ENCODE measurements at places on chromosomes 6 and 20. TPM values are rescaled to one million over a fixed set of nuclear protein-coding genes. Genes with fewer than 3 reads are reported as not detected.

- peaks cover 8% of the 10 kb centered on the region for H3K4me1 ChIP-seq
- H3K27ac ChIP-seq: peak overlapping the region; percentile 78
- H3K4me3 ChIP-seq: peak overlapping the region; percentile 51
These were observed 2.0 kb downstream of the TSHZ2 start for GRCh38 chr20:52974179-52974594.

- H3K36me3 ChIP-seq: no peaks in the 10 kb centered on the region
- DNase-seq: no peak
- H3K27ac ChIP-seq: no peak overlapping the region
- no peaks in the 10 kb centered on the region for H3K27me3 ChIP-seq
- peaks cover 6% of the 10 kb centered on the region for H3K4me1 ChIP-seq
These were observed 44.2 kb downstream of the AKAP12 start for GRCh38 chr6:151284012-151284411.

DNA sequence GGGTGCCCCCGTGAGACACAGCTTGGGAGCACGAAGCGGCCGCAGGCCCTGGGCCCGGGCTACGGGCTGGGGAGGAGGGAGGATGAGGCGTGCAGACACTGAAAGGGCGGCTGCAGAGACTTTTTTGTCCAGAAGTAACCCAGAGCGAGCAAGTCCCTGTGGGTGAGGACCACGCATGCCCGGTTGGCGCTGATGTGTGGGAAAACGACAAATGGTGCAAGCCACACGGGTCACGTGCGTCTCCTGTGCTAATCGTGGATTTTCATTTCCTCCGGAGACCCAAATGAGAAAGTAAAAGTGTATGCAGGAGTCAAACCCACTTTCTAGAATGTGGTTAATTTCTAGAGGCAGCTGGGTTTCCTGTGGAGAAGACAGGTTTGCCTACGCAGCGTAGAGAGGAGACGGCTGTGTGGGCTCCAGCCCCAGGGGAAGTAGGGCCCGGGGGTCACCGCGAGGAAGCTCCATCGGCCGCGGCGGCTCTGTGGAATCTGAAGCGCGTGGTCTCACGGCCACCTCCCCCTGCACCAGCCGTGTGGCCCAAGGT is 19.0 kb downstream of the DLL1 start:
- no peak overlapping the region for H3K4me3 ChIP-seq
- H3K27ac ChIP-seq: no peak overlapping the region
- no peaks in the 10 kb centered on the region for H3K36me3 ChIP-seq

- no peaks in the 10 kb centered on the region for H3K36me3 ChIP-seq
- H3K27ac ChIP-seq: no peak overlapping the region
- no peaks in the 10 kb centered on the region for H3K27me3 ChIP-seq
These were observed 72.5 kb downstream of the NDUFAF5 start for GRCh38 chr20:13857304-13857703.

GRCh38 chr20:37218441-37218840 is 39.1 kb upstream of the MROH8 start:
- H3K27ac ChIP-seq: no peak overlapping the region
- no peaks in the 10 kb centered on the region for H3K4me1 ChIP-seq

GRCh38 chr6:56399672-56400263 is 152.4 kb upstream of the COL21A1 start:
- no peak overlapping the region for H3K27ac ChIP-seq
- H3K27me3 ChIP-seq: no peaks in the 10 kb centered on the region
- no peaks in the 10 kb centered on the region for H3K4me1 ChIP-seq
- no peaks in the 10 kb centered on the region for H3K36me3 ChIP-seq
- no peak overlapping the region for H3K4me3 ChIP-seq

GRCh38 chr6:167851370-167851952 is 24.8 kb downstream of the AFDN start:
- no peaks in the 10 kb centered on the region for H3K4me1 ChIP-seq
- H3K4me3 ChIP-seq: no peak overlapping the region
- H3K27me3 ChIP-seq: no peaks in the 10 kb centered on the region
- DNase-seq: no peak
- no peak overlapping the region for H3K27ac ChIP-seq

GRCh38 chr6:142845624-142846458 is 99.1 kb downstream of the HIVEP2 start:
- peak overlapping the region; percentile 37 for H3K4me3 ChIP-seq
- H3K4me1 ChIP-seq: peaks cover 12% of the 10 kb centered on the region
- no peaks in the 10 kb centered on the region for H3K36me3 ChIP-seq
- peak overlapping the region; percentile 80 for H3K27ac ChIP-seq
- DNase-seq: peak; percentile 82
- H3K27me3 ChIP-seq: no peaks in the 10 kb centered on the region

DNA sequence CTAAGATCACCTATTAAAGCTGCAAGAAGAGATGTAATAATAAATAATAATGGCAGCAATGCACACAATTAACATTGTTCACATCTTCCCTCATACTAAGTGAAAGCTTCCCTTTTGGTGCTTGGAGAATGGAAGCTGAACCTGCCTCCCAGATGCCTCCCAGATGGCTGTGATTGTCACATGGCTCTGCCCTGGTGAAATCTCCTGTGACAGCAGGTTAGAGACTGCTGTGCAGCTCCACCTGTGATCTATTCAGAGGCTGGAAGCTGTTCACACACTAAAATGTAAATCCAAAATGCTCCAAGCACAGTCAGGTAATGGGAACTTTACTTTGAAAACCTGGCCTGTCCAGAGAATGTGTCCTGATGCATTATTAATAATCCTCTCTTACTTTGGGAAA is 41.7 kb upstream of the RGS17 start:
- H3K27me3 ChIP-seq: no peaks in the 10 kb centered on the region
- H3K36me3 ChIP-seq: no peaks in the 10 kb centered on the region
- no peak overlapping the region for H3K27ac ChIP-seq
- no peak overlapping the region for H3K4me3 ChIP-seq

DNA sequence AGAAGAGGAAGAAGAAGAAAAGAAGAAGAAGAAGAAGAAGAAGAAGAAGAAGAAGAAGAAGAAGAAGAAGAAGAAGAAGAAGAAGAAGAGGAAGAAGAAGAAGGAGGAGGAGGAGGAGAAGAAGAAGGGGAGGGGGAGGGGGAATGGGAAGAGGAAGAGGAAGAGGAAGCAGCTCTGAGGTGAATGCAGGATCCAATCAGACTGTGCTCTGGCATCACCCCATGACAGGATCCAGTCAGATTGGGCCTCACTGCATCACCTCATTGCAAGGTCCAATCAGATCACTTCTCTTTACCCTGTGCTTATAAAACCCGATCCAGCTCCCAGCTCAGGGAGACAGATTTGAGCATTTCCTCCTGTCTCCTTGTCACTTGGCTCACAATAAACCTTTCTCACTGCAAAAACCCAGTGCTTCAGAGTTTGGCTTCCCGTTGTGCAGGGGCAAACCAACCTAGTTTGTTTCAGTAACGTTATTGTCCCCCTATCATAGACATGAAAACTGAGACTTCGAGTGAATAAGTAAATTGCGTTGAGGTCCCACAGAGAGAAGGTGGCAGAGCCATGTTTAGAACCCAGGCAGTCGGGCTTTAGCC is 28.6 kb upstream of the YWHAB start:
- no peak for DNase-seq
- H3K4me3 ChIP-seq: no peak overlapping the region
- H3K36me3 ChIP-seq: no peaks in the 10 kb centered on the region
- no peak overlapping the region for H3K27ac ChIP-seq

- no peak for DNase-seq
- no peak overlapping the region for H3K27ac ChIP-seq
These were observed 7.2 kb downstream of the RIN2 start for GRCh38 chr20:19765266-19765665.

DNA sequence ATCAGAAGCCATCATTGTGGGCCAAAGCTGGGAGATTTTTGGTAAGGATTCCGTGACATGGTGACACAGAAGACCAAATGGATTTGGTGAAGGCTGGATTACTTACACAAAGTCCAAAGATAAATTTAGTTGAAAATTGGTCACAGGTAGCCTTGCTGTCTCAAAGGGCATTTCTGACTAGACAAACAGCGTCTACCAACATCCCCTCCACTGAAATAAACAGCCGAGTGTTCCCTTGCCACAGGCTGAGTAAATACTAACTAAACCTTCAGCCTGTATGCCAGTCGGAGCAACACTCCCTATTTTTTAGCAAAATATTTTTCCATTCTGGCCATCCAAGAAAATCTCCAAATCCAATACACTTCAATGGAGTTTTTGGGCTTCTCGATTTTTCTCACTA is 279.9 kb upstream of the CITED2 start:
- no peaks in the 10 kb centered on the region for H3K36me3 ChIP-seq
- H3K27me3 ChIP-seq: no peaks in the 10 kb centered on the region
- H3K4me3 ChIP-seq: no peak overlapping the region

GRCh38 chr6:37916675-37917074 is 97.1 kb downstream of the ZFAND3 start:
- H3K27ac ChIP-seq: no peak overlapping the region
- no peak for DNase-seq
- peaks cover 3% of the 10 kb centered on the region for H3K36me3 ChIP-seq
- no peak overlapping the region for H3K4me3 ChIP-seq
- H3K27me3 ChIP-seq: no peaks in the 10 kb centered on the region
- H3K4me1 ChIP-seq: no peaks in the 10 kb centered on the region

DNA sequence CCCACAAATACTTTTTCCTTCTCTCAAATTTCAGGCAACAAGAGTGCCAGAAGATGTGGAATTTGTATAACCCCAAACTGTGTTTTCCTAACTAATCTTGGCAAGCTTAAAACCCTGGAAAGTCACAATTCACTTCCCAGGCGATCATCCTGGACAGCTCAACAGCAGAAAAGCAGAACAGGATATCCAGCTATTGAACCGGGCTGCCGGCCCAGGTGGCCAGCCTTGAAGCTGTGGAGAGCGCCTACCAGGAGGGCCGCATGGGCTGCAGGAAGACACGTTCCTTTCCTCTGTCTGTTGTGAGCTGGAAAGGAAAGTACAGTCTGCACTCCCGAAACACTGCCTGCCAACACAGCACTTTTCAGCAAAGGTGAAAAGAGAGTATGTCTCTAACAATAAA is 719.7 kb upstream of the MARCKS start:
- no peaks in the 10 kb centered on the region for H3K27me3 ChIP-seq
- no peak for DNase-seq
- H3K4me3 ChIP-seq: no peak overlapping the region
- peak overlapping the region; percentile 61 for H3K27ac ChIP-seq
- H3K36me3 ChIP-seq: no peaks in the 10 kb centered on the region
- peaks cover 4% of the 10 kb centered on the region for H3K4me1 ChIP-seq

GRCh38 chr6:152127432-152128165 is 320.1 kb downstream of the ESR1 start:
- no peak for DNase-seq
- H3K27ac ChIP-seq: no peak overlapping the region
- H3K36me3 ChIP-seq: peaks cover 16% of the 10 kb centered on the region
- no peaks in the 10 kb centered on the region for H3K4me1 ChIP-seq
- no peak overlapping the region for H3K4me3 ChIP-seq

DNA sequence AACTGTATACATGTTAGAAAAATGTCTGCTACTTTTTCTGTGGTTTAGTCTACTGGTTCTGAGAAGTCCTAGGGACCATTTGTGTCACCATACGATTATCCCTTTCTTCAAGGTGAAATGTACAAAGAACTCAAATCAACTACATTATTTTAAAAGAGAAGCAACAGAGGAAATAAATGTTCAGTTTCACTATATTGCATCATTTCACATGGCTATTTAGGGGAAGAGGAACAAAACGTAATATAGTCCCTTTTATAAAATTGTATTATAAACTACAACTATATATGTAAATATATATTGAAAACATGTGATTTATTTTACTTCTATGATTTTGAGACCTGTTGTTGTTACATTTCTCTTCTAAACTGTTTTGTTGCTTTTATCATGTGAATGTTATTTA is 1308.0 kb downstream of the EPHA7 start:
- H3K4me1 ChIP-seq: no peaks in the 10 kb centered on the region
- no peaks in the 10 kb centered on the region for H3K27me3 ChIP-seq
- no peak overlapping the region for H3K4me3 ChIP-seq
- DNase-seq: no peak
- no peak overlapping the region for H3K27ac ChIP-seq
- no peaks in the 10 kb centered on the region for H3K36me3 ChIP-seq

DNA sequence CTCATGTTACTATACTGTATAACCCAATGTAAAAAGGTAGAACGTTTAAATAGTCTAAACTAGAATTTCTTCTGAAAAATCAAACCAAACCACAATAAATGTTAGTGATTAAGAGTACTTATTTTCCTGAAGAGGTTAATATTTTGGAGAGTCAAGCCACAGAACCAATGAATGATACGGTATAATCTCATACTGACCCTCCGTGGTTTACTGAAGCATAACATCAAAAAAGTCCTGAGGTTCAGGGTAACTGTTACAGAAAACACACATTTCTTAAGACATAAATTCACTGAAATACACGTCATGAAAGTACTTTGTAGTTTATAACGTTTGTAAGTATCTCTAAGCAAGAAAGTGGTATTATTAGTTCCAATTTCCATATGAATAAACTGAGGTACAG is 28.9 kb downstream of the ESF1 start:
- H3K4me3 ChIP-seq: no peak overlapping the region
- H3K4me1 ChIP-seq: no peaks in the 10 kb centered on the region
- H3K27ac ChIP-seq: no peak overlapping the region
- peaks cover 4% of the 10 kb centered on the region for H3K36me3 ChIP-seq
- DNase-seq: no peak

DNA sequence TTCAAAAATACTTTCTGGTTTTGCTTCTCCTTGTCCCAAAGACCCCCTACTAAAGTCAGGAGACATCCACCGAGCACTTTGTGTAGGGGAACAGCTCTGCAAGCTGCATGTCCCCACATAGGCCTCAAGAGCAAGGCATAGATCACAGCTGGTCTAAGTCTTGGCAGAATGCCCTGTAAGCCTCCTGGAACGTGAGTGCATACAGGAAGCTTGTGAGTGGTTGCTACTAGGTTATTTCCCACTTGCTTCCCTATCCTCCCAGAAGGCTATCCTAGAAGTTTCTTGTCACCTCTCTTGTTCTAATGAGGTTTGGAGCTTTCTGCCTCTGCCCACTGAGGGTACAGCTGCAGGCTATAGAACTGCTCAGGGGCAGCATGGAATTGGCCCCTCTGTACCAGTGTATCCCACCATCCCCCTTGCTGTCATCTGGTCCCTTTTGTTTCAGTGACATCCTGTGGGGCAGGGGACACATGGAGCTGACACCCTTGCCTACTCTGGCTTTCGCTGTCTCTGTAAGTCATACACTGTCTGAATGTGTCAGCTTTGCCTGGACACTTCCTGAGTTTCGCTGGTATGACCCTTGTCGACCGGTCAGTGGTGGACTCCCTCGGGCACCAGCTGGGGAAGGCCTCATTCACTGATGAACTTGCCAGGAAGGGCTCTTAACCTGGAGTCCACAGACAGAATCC is 35.6 kb upstream of the KCNK16 start:
- no peak overlapping the region for H3K27ac ChIP-seq
- peaks cover 25% of the 10 kb centered on the region for H3K4me1 ChIP-seq
- no peak overlapping the region for H3K4me3 ChIP-seq
- DNase-seq: no peak
- no peaks in the 10 kb centered on the region for H3K27me3 ChIP-seq

- peaks cover 22% of the 10 kb centered on the region for H3K4me1 ChIP-seq
- peaks cover 17% of the 10 kb centered on the region for H3K27me3 ChIP-seq
- peaks cover 9% of the 10 kb centered on the region for H3K36me3 ChIP-seq
- H3K4me3 ChIP-seq: peak overlapping the region; percentile 37
- no peak overlapping the region for H3K27ac ChIP-seq
These were observed 1.2 kb downstream of the CDH4 start for GRCh38 chr20:61253264-61253639.

- H3K4me1 ChIP-seq: no peaks in the 10 kb centered on the region
- DNase-seq: no peak
These were observed 38.9 kb downstream of the ORC3 start for GRCh38 chr6:87628881-87629280.

The FAM217A gene
- polyA plus RNA-seq: not detected

The MTHFD1L gene
- 21.6 TPM for polyA plus RNA-seq

The PSMB8 gene
- polyA plus RNA-seq: 14.0 TPM

The PRR18 gene
- polyA plus RNA-seq: 13.2 TPM

The CD24 gene
- polyA plus RNA-seq: 402 TPM

The GID8 gene
- 43.7 TPM for polyA plus RNA-seq

The SLC17A3 gene
- polyA plus RNA-seq: not detected

Data from spinal cord (tissue), 10 donors.